SJCRH30 (cell line): ENCODE measurements at places on chromosomes 5 and 9. TPM values are rescaled to one million over a fixed set of nuclear protein-coding genes. Genes with fewer than 3 reads are reported as not detected.

Gene SLC6A18
- not detected in 2 replicates for total RNA-seq

Gene CTXN3
- total RNA-seq: not detected in 2 replicates

- H3K36me3 ChIP-seq: no peaks in the 10 kb centered on the region
- no peak for DNase-seq
- H3K4me3 ChIP-seq: no peak overlapping the region
- H3K4me1 ChIP-seq: peaks cover 14% of the 10 kb centered on the region
- H3K27me3 ChIP-seq: no peaks in the 10 kb centered on the region
Measured at GRCh38 chr5:73957397-73958001, 331.5 kb downstream of the ARHGEF28 start.

DNA sequence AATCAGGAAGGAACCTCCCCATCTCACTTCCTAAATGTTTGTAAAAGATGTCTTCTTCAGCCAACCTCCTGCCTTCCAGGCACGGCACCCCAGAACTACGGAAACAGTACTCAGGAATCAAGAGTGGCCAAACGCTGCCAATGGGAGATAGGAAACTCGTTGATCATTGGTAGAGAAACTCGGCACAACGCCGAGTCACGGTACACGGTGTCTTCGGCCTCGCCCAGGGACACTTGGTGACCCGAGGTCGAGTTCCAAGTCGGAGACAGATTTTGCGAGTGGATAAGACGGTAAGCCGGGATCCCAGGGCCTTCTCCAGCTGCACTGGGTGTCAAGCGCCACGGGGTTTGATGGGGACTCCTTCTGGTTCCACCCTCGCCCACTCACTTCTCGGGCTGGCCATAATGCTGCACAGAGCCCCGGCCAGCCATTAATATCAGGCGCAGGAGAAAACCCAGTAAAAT, 343 bp downstream of the KIAA0825 start:
- H3K4me3 ChIP-seq: peak overlapping the region; percentile 88
- peaks cover 18% of the 10 kb centered on the region for H3K4me1 ChIP-seq
- peak overlapping the region; percentile 75 for H3K27ac ChIP-seq
- DNase-seq: peak; percentile 67
- no peaks in the 10 kb centered on the region for H3K27me3 ChIP-seq
- no peaks in the 10 kb centered on the region for H3K36me3 ChIP-seq

DNA sequence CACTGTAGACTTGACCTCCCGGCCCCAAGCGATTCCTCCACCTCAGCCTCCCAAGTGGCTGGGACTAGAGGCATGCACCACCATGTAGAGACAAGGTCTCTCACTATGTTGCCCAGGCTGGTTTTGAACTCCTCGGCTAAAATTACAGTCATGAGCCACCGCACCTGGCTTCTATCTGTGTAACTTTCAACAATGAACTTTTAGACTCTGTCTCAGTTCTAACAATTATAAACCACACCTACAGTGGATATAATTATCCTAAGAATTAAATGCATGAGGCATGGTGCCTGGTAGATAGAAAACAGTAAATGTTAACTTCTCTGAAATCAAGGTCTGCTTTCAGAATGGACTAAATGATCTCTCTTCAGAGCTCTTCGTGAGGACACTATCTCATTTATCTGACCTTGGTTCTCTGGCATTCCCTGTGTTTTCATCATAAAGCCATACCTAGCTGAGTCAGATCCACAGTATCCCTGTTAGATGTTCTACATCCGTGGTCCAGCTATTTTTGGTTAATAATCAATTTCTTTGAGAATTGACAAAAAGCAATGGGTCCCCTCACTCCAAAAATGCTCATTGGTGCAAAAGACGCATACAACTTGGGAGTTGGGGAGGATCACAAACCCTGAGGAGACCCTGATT, 7.2 kb downstream of the HAVCR1 start:
- H3K27me3 ChIP-seq: 0 out of 2 replicates have a peak, but pooled peaks cover 2% of the 10 kb centered on the region
- H3K27ac ChIP-seq: no peak overlapping the region

- no peaks in the 10 kb centered on the region for H3K36me3 ChIP-seq
- H3K27ac ChIP-seq: no peak overlapping the region
- H3K4me1 ChIP-seq: no peaks in the 10 kb centered on the region
- no peak for DNase-seq
- H3K4me3 ChIP-seq: no peak overlapping the region
Measured at GRCh38 chr9:10062629-10063395, 550.0 kb downstream of the PTPRD start.

DNA sequence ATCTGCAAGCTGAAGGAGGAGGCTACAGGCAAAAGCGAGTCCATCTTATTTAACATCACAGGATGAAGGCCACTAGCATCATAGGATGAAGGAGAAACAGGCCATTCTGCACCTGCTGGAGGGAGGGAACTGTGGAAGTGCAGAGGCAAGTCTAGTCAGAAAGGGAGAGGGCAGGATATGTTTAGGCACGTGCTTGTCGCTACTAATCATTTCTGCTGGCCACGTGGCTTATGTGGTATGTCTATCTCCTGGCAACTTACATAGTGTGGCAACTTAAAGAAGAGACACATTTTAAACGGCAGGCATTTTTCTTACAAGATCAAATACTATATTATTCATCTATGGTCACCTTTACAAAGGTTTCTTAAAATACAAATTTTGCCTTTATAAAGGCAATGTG, 74.0 kb downstream of the GNAQ start:
- H3K27ac ChIP-seq: no peak overlapping the region
- no peaks in the 10 kb centered on the region for H3K27me3 ChIP-seq
- H3K36me3 ChIP-seq: no peaks in the 10 kb centered on the region
- H3K4me3 ChIP-seq: no peak overlapping the region
- H3K4me1 ChIP-seq: peaks cover 12% of the 10 kb centered on the region
